ENCODE measurements at places on chromosomes 11 and 22.

GRCh38 chr22:27154717-27155116 is 497.3 kb downstream of the MIAT start:
- no peak for DNase-seq

DNA sequence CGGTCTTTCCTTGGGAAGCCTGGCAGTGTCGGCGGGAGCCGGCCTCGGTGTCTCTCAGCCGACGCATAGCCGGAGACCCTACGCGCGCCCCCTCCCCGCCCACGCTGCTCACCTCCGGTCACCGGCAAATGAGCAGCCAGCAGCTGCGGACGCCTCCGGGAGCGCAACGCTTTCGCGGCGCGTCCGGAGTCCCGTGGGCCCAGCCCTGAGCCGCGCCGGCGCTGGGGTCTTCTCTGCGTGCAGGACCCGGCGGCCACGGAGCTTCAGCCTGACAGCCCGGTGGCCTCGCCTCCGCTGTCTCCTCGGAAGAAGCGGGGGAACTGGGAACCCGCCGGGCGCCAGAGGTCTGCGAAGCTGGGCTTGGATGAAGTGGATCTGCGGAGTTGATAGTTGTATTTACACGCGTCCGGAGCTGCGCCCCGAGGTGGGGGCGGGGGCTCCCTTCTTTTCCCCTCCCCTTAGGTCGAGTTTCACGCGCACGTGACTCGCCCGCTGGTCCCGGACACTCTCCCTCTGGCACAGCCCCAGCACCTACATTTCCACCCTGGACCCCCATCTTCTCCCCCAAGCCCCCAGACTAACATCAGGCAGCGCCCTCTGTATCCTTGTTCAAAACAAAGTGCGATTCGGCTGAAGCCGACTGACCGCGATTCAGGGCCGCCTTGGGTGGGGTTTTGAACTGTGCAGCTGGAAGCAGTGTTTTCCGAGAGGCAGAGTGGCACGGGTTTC is at the start of gene SLC43A1:
Gene SLC43A1 (minus strand): TSS at position 371 of the 729 bp plus-strand sequence. CDS start 1,591 bp downstream, outside the sequence.
- no peak for DNase-seq

GRCh38 chr11:107563702-107564101 is 1.8 kb downstream of the ALKBH8 start:
- DNase-seq, result no peak

DNA sequence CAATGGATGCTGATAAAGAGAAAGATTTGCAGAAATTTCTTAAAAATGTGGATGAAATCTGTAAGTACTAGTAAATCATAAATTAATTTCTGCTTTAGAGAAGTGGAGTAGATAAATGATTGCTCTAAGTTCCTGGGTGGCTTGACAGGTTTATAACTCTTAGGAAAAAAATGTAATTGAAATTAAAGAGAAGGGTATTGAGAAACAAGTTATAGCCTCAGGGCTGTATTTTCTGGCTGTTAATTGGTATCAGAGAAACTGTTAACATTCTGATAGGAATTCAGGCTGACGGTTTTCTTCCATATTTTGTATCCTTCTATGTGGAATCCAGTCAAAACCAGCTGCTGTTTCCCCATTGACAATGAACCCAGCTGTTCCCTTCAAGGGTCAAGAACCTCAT is 1.9 kb downstream of the TTC12 start:
- no peak for DNase-seq

DNA sequence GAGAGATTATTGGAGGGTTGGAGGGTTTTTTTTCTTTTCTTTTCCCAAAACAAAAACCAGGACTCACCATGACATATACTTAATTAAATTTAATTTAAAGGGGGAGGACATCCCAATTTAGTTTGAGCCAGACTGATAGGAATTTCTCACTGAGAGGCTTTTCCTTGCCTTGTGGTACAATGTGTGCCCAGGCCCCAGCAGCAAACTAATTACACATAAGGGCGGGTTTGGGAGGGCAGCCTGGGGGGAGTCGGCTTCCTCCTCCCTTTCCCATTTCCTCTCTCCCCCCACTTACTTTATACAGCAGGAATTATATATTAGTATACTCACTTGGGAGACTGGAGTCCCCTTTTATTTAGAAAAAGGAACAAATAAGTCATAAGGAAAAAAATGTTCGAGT is 2.9 kb downstream of the TEAD1 start:
- DNase-seq, result no peak

- no peak for DNase-seq
Observed at GRCh38 chr11:79371152-79371551, 69.7 kb downstream of the TENM4 start.

DNA sequence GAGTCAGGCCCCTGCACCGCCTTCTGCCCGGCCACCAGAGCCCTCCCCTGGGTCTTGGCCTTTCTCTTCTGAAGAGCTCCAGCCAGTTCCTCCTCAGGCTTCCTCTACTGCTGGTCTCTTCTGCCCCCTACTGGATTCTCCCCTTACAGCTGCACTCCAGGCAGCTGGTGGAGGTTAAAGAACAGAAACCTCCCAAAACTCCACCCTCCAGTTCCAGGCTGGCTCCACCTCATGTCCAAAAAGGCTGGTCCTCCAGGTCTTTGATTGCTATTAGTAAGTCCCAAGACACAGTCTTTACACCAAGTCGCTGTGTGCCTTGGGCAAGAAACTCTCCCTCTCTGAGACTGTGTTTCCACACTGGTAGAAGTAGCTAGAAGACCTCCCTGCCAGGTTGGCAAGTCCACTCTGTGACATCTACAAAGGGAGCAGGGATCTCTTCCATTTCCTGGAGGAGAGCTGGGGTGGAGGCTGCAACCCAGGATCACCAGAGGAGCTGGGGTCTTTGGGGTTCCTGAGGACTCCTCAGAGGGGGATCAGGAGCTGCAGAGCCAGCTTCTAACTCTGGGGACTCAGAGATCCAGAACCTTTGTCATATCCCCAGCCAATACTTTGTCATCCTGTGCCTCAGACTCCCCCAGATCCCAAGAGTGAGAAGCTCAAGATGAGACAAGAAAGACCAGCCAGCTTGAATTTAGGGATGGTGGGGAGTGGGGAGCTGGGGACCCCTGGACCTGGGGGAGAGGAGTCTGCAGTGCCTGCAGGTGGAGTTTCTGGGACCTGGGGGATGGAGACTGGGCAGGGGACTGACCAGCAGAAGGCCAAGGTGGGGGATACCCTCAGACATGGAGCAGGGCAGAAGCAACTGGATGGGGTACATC is 3.4 kb upstream of the IGLL5 start:
- DNase-seq, result peak; percentile 64

GRCh38 chr22:45169591-45170466 is 6.1 kb downstream of the NUP50 start:
- DNase-seq, result no peak

- DNase-seq, result no peak
Observed at GRCh38 chr11:36006556-36006955, 62.7 kb downstream of the LDLRAD3 start.

- DNase-seq, result no peak
Observed at GRCh38 chr11:114261791-114262190, 34.4 kb upstream of the NNMT start.

GRCh38 chr11:11600288-11600687 is 21.5 kb downstream of the GALNT18 start:
- no peak for DNase-seq

GRCh38 chr11:64095949-64096348 is 60.2 kb downstream of the FLRT1 start:
- DNase-seq, result no peak

GRCh38 chr22:40484906-40485669 is 114.7 kb downstream of the SGSM3 start:
- no peak for DNase-seq

DNA sequence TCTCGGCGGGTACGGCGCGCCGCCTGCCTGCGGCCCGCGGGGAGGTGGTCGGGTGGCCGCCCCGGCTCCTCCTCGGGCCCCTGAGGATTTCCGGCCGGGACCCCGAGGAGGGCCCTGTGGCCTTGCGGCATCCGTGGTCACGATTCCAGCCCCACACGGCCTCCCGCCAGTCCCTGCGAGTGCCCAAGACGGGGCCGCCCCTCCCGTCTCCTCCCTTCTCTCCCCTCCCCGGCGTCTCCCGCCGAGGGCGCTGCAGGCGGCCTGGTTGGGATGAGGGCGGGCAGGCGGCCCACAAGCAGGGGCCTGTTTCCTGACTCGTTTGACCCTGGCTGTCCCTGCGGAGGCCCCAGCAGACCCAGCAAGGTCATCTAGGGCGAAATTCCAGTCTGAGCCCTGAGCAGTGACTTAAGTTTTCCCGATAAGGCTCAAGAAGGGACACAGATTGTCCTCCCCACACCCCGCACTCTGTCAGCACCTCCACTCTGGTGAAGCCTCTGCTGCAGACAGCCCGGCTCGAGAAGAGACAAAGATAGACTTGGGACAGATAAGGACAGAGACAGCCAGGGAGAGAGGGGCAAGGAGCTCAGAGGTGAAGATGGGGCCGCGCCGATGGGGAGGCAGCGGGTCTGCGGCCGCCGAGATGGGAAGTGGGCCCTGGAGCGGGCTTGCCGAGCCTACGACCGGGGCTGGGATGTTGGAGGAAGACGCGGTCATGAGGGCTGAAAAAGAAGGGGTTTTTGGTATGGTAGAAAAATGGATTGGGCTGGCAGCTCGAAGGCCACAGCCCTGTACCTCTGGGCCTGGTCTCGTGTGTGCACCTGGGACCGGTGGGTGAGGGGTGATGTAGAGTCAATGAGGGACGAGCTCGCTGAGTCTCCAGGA is 95.0 kb downstream of the SWAP70 start:
- DNase-seq, result peak; percentile 24

GRCh38 chr11:127965939-127966668 is 621.3 kb downstream of the ETS1 start:
- no peak for DNase-seq

GRCh38 chr11:115030166-115030565 is 351.8 kb downstream of the NXPE2 start:
- DNase-seq, result no peak

- DNase-seq, result peak; percentile 1
Observed at GRCh38 chr11:12287009-12287373, 90.4 kb upstream of the PARVA start.
